ENCODE measurements at places on chromosomes 16 and 17.

GRCh38 chr16:25063102-25063501 lies 47.9 kb upstream of the ARHGAP17 start:
- DNase-seq, result no peak

DNA sequence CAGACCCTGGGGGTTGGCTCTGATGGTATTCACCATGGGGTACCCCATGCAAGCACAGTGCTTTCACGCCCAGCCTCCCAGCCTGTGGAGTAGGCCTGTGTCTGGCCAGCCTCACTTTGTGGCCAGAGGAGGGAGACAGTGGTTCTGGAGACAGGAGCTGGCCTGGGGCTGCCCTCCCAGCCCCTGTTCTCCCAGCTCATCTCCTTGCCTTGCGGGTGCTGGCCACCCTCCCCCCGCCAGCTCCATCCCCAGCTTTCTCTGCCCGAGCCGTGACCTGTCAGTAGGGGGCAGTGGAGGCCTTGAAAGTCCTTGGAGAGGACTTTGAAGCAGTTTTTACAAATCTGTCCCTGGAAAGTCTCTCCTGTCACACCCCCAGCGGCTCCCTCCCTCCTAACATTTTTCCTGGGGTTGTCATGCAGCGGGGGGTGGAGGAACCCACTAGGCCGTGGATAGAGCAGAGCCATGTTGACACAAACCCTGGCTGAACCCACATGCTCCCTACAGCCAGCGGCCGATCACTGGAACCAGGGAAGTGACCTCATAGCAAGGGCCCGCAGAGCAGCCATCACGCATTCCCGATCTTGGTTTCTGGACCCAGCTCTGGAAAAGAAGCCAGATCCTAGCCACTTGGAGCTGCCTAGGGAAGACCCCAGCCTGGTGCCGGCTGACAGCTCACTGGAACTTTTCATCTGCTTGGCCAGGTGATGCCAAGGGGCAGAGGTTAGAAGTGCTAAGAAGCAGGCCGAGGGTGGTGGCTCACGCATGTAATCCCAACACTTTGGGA lies 289.4 kb downstream of the SEC14L1 start:
- peak; percentile 69 for DNase-seq

DNA sequence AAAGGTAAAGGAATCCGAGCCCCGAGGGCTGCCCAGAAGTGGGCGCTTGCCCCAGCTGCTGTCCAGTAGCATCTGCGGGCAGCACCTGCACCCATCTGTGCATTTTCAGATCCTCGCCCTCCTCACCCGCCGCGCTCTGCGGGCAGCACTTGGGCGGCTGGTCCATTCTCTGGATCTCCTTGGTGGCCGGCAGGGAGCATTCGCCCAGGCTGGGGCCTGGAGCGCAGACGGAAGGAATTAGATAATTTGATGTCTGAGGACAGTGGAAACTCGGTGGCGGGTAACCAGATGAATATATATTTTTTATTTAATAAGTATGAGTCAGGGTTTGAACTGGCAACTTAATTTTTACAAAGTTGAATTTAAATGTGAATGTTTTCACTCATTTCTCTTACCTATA lies 88.5 kb downstream of the NPIPB11 start:
- no peak for DNase-seq

DNA sequence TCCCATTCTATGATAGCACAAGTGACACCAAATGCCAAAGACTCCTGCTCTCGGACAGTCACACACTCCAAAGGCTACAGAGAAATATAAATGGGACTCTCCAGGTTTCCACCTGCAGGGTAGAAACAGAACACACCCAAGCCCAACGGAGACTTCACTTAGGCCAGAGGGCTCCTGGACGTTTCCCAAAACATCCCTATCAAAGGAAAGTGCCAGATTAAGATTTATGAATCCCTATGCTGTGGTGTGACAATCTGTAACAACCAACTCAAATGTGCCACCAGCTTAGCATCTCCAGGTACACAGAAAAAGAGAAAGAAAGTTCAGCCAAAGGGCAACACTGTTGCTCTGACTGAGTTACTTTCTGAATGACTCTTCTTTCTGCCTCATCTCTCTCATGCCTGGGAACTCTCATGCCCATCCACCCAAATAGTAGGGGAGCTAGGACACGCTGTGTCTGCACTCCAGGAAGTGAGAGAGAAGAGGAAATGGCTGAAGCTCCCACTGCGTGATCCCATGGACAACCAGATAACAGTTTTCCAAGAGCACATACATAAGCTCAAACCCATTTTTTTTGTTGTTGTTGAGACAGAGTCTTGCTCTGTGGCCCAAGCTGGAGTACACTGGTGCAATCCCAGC lies 49.7 kb downstream of the SMG6 start:
- no peak for DNase-seq

GRCh38 chr17:57875290-57876022 lies 25.6 kb upstream of the MRPS23 start:
- DNase-seq, result no peak

DNA sequence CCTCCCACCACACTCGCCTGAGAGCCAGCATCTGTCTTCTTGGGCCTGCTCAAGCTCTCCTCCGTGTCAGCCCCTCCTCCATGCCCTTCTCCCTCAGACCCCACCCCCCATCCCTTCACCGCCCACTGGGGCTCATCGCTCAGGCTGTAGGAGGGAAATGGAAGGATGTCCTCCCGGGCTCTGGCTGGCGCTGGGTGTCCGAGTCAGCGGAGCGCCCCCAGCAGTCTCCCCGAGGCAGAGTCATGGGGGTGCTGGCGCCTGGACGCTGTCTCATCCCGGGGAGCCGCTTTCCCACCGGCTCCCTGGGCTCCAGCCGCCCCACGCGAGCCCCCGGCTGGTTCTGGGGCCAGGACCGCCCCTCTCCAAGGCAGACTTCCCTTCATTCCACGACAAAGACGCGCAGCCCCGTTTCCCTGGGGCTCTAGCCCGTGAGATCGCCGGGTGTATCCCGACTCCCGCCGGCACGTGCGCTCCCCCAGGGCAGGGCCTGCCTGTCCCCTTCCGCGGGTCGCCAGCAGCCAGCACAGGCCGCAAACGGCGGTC lies 428 bp upstream of the ANTKMT start:
- DNase-seq, result no peak

- no peak for DNase-seq
Observed at GRCh38 chr16:81530296-81530721, 85.7 kb downstream of the CMIP start.

- no peak for DNase-seq
Observed at GRCh38 chr17:37430051-37430627, 23.5 kb downstream of the TADA2A start.

- DNase-seq, result no peak
Observed at GRCh38 chr17:8709006-8709405, 35.6 kb downstream of the CCDC42 start.

DNA sequence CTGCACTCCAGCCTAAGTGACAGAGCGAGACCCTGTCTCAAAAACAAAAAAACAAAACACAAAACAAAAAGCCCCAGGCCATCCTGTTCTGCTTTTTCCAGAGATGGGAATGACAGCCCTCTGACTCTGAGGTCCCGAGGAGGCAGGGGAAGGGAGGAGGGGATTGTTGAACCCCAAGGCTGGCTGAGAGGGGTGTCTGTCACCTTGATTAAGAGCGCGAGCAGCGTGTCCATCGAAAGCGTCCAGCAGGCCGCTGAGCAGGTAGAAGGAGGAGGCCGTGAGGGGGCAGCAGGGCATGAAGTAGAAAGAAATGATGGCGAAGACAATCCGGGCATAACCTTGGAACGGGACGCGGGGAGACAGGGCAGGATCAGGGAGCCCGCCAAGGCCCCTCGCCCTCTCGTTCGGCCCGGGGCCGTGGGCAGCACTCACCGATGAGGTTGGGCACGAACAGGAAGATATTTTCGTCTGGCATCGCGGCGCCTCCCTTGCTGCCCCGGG lies 593 bp downstream of the CDIPT start:
- no peak for DNase-seq

DNA sequence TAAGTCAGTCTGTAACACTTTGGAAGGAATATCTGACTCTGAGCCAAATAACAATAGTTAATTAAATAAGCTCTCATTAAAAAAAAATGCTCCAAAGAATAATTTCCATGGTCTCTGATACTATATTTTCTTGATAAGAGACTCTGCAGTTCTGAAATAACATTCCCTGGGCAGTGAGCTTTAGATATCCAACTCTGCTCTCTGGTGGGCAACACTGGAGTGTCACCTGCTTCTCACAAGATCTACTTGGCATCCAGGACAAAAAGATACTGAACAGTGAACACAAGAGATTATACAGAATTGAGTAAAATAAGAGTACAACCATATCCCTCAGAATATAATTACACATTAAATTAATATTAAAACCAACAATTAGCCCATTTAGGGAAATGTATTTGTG lies 13.7 kb downstream of the BLMH start:
- DNase-seq, result no peak

DNA sequence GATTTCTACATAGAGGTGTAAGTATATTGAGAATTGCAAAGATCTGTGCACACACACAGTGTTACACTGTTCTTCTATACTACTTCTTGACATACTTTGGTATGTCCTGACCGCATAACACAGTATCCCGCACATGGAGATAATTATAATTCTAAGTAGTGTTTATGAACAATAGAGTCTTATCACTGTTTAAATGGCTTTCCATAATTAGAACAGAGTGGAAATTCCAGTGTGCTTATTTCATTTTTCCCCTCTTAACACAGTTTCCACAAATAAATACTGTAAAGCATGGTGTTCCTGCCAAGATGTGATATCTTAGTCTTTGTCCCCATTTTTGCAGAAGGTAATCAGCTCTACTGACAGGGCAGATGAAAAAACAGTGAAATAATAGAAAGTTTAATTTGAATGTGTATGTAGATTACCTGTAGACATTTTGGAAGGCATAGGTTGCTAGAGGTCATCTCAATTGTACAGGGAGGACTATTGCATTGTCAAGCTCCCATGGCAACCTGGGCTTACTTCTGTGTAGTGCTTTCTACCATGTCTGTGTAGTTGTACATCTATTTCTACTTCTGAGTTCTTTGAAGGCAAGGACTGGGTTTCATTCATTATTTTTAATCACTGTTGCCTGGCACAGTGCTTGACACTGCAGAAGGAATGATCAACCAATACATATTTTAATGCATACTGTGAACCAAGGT lies 10.1 kb upstream of the KRT28 start:
- no peak for DNase-seq

GRCh38 chr16:66001432-66001831 lies 365.1 kb upstream of the CDH5 start:
- no peak for DNase-seq

DNA sequence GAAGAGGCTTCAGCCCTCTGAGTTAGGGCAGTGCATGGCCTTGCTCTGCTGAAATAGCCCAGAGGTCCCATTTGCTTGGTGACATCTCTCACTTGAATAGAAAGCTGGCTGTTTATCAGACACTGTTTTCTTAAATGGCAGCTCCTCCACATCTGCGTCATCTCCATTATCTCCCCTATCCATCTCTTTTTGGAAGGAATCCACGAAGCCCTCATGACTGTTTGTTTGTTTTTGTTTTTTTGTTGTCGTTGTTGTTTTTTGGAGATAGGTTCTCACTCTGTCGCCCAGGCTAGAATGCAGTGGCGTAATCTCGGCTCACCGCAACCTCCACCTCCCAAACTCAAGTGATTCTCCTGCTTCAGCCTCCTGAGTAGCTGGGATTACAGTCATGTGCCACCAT lies 16.6 kb downstream of the NAA60 start:
- DNase-seq, result no peak

DNA sequence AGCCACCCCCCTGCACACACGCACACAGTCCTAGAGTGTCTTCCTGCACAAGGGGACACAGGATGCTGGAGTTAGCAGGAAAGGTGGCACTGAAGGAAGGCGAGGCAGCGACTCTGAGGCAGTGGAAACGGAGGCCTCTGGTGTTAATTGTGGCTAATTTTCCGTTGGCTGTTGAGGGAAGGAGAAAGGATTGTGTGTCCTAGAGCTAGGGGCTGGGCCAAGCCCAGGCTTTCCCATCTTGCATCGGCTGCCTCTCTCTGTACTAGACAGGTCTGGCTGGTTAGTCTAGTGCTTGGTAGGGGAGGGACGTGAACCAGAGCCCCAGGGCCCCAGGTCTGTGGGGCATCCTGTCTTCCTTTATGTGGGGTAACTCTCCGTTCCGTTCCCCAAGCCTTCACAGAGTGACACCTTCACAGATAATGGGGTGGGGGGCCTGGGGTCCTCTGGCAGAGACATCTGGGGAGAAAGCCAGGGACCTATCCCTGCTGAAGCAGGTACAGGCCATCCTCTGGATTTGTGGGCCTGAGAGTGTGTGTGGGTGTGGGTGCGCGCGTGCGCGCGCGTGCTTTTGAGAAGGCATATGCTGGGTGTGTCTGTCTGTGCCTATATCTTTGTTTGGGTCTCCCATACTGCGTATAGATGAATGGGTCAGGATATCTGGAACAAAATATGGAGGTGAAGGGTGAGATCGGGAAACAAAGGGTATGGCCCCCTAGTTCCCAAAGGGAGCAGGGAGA lies at the start of gene CHD3:
Gene CHD3, plus strand, starts transcription at position 606 of the 737 bp plus-strand sequence. CDS start 212 bp downstream, outside the sequence.
- DNase-seq, result peak; percentile 50

DNA sequence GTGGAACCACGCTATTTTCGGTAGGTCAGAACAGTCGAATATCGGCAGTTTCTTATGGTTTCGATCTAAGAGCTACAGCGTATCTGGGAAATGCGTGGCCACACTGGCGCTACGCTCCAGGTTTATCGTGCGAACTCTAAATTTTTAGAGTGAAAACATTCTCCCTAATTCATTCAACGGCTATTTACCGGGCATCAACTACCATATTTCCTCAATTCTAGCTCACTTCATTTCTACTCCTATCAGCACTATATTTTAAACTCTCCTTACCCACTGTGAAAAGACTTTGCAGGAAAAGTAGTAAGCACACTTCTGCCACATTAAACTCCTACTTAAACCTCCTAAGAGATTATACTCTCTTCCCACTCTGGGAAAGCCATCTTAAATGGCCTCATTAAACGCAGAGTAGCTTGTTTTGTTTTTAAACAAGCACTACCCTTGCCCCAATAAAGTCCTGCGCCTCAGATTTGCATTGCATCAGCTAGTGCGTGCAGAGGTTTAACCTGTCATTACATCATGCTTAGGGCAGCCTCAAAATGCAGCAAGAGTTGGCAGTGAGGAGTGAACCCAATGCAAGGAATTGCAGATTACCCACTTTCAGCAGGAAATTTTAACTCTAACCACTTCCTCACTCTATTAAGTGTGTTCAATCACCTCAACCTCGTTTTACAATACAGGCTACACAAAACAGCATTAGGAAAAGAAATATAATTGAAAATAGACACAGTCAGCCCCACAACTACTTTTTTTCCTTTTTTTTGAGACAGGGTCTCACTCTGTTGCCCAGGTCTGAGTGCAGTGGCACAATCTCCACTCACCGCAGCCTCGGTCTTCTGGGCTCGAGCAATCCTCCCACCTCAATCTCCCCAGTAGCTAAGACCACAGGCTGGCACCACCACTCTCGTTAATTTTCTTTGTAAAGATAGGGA lies 18.8 kb downstream of the SIAH1 start:
- no peak for DNase-seq

- DNase-seq, result peak; percentile 68
Observed at GRCh38 chr17:16991349-16992009, 19.6 kb upstream of the TNFRSF13B start.

GRCh38 chr16:54798267-54798666 lies 132.4 kb upstream of the IRX5 start:
- no peak for DNase-seq
